ENCODE measurements at places on chromosomes 5 and 9.

- DNase-seq: peak; percentile 69
Observed at GRCh38 chr9:32378496-32378895, 5.9 kb upstream of the ACO1 start.

DNA sequence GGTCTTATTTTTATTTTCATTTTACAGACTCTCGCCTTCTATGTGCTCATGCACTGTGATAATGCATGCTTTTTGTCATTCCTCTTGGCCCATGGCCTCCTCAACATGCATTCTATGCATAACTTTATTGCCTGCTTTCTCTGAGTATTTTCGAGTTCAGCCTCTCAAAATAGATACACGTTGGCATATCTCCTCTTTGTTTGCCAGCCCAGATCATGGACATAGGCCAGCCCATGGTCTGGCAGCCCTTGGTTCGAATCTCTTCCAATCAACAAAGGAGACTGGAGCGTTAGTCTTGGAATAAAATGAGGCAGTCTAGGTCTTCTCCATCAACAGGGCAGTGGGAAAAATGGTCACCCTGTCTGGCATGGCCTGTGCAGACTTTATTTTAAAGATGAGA, 279.5 kb upstream of the ADAMTS16 start:
- DNase-seq: no peak

GRCh38 chr9:22893196-22893843, 446.7 kb downstream of the DMRTA1 start:
- DNase-seq: no peak

DNA sequence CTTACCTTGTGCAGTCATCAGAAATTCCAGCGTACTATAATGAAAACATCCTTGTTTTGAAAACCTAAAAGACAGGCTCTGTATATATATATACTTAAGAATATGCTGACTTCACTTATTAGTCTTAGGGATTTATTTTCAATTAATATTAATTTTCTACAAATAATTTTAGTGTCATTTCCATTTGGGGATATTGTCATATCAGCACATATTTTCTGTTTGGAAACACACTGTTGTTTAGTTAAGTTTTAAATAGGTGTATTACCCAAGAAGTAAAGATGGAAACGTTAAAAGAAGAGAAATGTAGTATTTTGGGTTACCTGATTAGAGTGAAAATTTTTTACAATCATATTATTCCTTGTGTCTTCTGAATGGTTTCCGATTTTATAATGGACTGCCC, 131.4 kb downstream of the CDH6 start:
- DNase-seq: no peak

DNA sequence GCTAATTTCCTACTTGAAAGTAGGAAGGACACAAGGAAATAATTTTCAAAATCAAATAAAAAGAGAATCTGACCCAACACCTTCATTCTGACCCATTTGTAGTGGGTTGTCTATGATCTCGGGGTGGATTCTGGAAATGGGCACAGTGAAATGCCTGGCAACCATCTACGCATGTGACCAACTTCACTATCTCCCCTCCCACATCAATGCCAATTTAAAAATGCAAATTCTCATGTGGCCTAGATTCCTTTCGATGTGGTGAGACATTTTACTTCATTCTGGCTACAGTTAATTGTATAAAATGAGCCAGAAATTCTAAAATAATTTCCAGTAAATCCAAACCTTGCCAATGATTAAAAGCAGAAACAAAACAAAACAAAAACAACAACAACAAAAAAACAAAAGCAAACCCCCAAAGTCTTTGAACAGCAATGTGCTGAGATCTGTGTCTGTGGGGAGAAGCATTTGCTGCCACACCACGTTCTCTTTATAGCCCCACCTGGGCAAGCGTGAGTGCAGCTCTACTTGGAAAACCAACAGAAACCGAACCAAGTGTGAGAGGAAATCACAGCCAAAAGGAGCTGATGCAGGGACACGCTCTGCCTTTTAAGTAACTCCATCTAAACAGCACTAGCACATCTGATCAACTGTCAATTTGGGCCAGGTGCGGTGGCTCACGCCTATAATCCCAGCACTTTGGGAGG, 59.0 kb downstream of the USP20 start:
- no peak for DNase-seq

GRCh38 chr9:117359910-117360309, 54.9 kb downstream of the ASTN2 start:
- no peak for DNase-seq

GRCh38 chr9:128689820-128690683, 1.0 kb downstream of the SET start:
- DNase-seq: no peak

GRCh38 chr9:16069671-16070454, 517.0 kb downstream of the CCDC171 start:
- peak; percentile 84 for DNase-seq

- no peak for DNase-seq
Observed at GRCh38 chr9:121698627-121699570, 47.5 kb downstream of the DAB2IP start.

- DNase-seq: no peak
Observed at GRCh38 chr9:22160221-22160620, 151.1 kb upstream of the CDKN2B start.

DNA sequence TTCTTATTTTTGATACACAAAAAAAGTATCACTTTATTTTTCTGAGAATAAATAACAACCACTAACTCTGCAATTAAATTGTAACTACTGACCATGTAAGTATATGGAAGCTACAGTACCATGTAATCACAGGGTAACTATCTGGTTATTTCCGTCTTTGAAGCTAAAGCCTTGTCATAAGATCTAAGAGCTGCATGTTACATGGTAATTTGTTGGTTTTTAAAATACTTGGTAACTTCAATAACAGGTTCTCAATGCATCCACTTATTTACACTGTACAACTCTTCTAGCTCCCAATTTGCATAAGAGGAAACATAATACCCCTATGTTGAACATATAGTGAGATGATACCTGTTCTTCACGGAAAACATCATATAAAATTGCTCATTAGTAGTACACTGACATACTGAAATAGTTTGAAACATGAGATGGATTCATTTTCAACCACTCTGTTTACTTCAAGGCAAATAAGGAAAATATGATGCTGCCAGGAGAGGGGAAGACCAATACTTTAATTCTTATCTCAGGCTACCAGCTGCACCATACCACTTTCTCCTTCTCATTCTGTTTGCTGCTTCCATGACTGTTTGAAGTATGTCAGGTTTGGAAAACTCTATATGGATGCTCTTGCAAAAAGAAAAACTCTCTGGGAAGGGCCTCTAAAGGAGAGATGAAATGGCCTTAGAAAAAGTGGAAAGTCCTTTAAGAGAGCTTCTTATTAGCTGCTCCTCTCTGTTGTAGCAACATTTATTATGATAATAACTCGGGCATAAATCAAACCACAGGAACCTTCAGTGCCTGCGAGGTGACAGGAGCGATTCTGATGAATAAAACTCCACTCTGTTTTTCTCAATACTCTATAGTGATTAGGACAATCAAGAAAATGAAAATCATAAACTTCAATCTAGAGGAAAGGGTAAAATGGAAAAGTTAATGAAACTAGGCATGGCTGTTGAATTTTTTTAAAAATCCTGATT, 150.2 kb downstream of the KIAA0825 start:
- no peak for DNase-seq

- no peak for DNase-seq
Observed at GRCh38 chr5:115209279-115209678, 39.6 kb upstream of the TRIM36 start.
